Pulmonary artery endothelial cell (primary cell): ENCODE measurements at places on chromosomes 12 and 14.

- no peak for DNase-seq
Measured at GRCh38 chr12:89069431-89069830, 282.9 kb downstream of the DUSP6 start.

- DNase-seq, result peak; percentile 100
Measured at GRCh38 chr12:19575337-19576243, 136.3 kb downstream of the AEBP2 start.

DNA sequence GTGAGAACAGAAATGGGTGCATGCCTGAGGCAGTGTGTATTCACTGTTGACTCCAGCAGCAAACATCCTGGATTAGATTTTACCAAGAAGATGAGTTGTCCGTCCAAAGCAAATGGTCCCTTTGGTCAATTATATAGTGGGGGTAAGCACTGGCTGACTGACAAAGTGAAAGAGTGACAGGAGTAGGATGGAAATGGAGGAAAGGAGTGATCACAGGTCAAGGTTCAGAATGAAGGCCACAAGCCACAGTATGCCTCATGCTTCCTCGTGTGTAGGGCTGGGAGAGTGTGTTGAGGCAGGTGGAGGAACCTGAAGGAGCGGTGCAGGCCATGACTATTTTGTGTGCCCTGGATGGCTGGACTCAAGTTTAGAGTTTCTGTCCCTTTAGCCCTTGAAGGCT is 14.3 kb downstream of the DHRS2 start:
- DNase-seq, result no peak

DNA sequence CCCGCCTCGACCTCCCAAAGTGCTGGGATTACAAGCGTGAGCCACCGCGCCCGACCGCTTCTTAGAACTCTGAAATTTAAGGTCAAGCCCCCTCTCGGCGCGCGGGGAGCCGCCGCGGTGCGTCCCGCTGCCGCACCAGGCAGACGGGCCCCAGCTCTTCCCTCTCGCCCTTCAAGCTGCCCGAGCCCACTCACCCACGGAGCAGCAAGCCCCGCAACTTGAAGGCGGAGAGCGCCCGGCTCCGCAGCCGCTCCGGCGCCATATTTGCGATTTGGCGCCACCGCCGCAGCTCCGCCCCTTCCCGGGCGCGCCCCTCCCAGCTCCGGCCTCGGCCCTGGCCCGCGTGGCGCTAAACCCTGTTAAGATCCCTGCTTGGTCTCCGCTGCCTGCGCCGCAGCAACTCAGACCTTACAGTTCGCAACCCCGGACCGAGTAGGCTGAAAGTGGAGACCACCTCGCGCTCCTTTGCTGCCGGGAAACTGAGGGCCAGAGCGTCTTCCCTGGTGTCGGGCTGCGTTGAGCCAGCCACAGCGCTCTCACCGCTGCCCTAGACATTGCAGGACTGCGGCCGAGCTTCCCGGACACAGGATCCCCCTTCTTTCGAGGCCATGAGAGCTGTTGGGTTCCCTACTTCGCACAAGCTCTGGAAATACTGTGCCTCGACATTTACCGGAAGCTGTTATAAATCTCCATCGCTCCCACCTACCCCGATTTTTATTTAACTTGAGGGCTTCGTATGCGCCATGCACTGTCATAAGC is at the start of gene POLE2:
Gene POLE2, minus strand, starts transcription at position 273 of the 759 bp plus-strand sequence. Its CDS starts 11 bp downstream, at position 262.
- DNase-seq, result no peak

DNA sequence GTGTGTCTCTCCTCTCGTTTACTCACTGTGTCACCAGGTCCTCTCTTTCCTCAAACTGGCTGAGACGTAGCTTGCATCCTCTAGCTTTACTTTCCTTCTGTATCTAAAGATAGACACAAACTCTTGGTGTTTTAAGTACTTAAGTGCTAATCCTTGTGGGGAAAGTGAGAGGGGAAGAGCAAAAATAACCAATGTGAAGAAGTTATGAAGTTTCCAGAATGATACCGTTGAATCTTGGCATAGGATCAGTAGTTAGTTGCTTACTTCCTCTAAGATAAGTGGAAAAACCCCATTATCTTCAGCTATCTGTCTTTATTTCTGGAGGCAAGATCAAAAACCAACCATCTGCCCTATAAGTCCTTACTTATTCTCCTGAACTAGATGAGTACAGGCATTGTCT is 10.6 kb downstream of the FAR2 start:
- DNase-seq, result no peak

DNA sequence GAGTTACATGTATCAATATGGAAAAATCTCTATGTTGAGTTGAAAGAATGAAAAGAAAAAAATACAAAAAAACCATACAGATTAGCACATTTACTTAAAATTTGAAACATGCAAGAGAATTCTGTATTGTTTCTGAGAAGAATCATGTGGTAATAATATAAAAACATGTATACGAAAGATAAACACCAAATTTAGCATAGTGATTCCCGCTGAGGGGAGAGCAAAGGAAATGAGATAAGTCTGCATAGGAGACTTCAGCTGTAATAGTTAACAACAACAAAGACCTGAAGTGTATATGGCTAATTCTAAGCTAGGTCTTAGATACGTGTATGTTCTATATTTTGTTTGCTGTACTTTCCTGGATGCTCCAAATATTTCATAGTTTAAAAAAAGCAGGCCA is 46.5 kb downstream of the FNTB start:
- no peak for DNase-seq

DNA sequence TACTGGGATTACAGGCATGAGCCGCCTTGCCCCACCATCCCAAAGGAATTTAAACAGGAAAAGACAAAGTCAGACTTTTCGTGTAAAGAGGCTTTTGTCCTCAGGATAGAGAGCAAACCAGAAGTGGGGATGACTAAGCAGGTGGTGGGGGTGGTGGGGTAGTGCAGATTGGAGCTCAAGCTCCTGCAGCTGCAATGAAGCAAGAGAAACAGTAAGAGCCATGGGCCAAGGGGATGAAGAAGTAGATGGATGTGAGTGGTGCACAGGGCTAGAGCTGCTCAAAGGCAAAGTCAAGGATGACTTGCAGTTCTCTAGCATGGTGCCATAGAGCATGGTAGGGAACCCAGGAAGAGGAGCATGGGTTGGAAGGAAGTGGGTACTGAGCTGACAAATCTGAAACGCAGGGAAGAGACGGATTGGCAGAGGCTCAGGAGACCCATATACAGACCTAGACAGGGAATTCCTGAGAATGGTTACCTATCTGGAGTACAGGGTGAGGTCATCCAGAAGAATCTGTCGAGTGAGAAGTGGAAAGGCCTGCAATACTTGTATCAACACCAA is 11.4 kb upstream of the RNF34 start:
- peak; percentile 17 for DNase-seq

- DNase-seq, result no peak
Measured at GRCh38 chr14:104355101-104356019, 217.0 kb downstream of the KIF26A start.
